GM04504 (cell line): ENCODE measurements at places on chromosomes 13 and 19.

DNA sequence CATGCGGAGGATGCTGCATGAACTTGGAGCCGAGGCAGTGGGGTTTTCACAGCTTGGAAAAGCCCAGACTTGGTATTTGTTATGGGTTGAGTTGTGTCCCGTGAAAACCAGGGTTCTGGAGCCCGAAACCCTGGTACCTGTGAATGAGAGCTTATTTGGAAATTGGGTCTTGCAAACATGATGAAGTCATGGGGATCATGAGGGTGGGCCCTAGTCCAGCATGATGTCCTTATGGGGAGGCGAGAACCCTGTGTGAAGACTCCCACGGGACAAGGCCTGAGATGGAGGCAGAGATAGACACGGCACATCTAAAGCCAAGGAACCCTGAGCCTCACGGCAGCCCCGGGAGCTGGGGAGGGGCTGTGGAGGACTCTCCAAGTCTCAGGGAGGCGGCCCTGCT is 82.3 kb downstream of the ANKRD10 start:
- DNase-seq: no peak

DNA sequence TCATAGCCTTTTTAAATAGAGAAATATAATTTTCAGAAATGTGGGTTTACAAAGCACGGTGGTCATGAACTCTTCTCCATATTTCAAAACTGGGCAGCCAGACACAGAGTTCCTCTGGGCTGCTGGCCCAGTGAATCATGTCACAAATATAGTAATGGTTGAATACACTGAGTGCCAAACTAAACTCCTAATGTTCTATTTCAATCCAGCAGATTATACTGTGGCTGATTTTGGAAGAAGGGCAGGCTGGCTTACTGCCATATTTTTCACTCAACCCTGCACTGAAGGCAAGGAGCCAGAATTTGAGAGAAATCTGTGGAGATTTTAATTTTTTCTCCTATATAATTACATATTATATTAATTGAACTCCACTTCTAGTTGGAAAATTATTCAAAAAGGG is 17.0 kb upstream of the PRR20A start:
- no peak for DNase-seq

- no peak for DNase-seq
Observed at GRCh38 chr19:54271106-54271505, 9.8 kb downstream of the LILRB2 start.

DNA sequence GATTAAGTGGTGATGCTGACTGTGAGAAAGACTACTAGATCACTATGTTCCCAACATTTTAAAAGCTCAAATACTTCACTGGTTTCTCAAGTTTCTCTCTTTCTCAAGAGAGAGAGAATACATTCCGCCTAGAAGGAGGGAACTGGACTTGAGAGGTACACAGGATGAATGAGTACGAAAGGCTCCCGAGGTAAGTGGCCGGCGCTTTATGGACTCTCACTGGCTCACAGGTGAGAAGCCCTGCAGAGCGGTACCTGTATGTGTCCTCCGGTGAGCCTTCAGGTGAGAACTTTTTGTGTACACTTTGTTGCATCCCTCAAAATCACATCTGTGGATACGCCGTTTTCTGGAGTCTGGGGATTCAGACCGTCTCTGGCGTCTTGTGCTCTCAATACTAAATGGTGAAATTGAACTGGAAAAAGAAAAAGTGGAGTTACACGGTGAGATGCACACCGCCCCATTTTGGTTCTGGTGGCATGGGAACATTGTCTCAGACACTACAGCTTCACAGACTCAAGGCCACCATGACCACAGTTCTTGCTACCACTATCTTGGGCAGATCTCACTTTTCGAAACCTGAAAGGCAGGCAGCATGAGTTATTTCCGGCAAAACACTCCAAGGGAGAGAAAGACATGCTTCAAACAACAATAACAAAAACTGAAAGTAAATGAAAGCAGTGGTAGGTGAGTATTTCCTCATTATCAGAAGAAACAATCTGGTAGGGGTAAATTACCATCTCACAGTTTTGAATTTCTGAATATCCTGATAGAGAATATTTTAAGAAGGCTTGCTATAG is 418.9 kb downstream of the KLF12 start:
- no peak for DNase-seq

- no peak for DNase-seq
Observed at GRCh38 chr19:31510635-31511034, 161.4 kb upstream of the TSHZ3 start.

GRCh38 chr19:51127755-51128154 is 3.0 kb downstream of the SIGLEC9 start:
- no peak for DNase-seq

DNA sequence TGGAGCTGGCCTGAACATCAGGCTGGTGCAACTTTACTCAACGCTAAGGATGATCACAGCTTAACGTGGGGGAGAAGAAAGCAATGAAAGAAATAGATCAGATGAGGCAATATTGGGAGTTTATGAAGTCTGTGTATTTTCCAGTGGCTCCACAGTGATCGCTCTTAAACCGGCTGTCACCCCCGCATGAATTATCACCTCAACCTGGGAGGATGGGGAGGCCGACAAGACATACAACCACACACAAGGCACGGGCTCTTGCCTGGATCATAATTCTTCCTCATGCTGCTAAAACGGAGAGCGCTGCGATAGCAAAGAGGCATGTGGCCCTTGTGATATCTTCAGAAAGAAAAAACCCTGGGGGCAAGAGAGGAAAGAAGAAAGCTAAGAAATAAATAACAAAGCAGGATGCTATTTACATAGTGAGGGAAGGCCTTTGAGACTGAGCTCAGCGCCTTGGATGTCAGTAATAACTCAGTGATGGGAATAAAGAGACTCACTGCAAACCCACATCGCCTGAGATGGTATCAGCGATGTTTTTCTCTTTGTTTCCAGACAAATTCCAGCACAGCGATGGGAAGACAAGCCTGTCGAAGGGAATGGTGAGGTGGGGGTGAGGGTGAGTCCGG is 19.1 kb upstream of the CHST8 start:
- no peak for DNase-seq

- no peak for DNase-seq
Observed at GRCh38 chr19:584240-585001, 5.3 kb upstream of the HCN2 start.

DNA sequence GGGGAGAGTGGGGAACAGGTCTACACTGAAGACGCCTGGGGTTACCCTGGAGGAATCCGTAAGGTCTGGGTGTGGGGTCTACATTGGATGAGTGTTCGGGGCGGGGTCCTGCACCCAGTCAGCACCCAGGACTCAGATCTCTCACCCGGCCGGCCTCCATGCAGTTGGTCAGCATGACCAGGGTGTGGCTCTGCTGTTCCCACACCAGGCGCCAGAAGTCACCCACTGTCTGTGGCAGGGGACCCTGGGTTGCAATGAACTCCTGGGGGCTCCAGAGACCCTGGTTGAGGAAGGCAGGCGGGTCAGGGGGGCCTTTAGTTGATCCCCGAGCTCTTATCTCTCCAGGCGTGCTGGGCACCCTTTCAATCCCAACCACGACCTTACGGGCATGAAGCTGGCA is 6.0 kb upstream of the SYT5 start:
- no peak for DNase-seq

- no peak for DNase-seq
Observed at GRCh38 chr19:18477042-18477779, 39.3 kb upstream of the ISYNA1 start.

- DNase-seq: peak; percentile 95
Observed at GRCh38 chr13:113928685-113929627, 44.9 kb downstream of the C13orf46 start.

GRCh38 chr19:48646001-48646721 is at the start of gene CA11:
CA11 (minus strand) TSS chr19:48646187; CDS start chr19:48645632, 555 bp downstream.
- no peak for DNase-seq

GRCh38 chr19:2047449-2048103 is 3.5 kb downstream of the MKNK2 start:
- DNase-seq: no peak

DNA sequence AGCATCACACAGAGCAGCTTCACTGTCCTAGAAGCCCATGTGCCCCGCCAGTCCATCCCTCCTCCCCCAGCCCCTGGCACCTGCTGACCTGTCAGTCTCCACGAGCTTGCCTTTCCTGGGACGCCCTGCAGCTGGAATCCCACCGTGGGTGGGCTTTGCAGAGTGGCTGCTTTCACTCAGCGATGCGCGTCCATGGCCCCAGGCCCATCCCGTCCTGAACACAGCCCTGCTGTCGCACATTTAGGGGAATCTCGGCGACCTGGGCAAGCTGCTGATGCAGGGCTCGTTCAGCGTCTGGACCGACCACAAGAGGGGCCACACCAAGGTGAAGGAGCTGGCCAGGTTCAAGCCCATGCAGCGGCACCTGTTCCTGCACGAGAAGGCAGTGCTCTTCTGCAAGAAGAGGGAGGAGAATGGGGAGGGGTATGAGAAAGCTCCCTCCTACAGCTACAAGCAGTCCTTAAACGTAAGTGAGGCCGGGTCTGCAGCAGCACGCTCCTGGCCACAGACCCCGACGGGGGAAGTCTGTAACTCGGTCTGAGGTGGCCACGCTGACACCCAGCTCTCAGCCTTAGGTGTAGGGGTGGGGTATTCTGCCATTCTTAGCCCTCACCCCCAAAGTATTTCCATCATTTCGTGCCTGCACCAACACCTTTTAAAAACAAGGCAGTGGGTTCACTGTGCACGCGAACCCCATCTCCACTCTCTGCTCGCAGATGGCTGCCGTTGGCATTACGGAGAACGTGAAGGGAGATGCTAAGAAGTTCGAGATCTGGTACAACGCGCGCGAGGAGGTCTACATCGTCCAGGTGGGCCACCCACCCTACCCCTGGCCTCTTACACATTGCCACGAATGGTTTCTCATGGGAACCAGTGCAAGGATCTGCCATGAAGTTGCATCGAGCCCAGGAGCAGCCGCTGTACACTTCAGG is 18.3 kb upstream of the F7 start:
- DNase-seq: no peak

DNA sequence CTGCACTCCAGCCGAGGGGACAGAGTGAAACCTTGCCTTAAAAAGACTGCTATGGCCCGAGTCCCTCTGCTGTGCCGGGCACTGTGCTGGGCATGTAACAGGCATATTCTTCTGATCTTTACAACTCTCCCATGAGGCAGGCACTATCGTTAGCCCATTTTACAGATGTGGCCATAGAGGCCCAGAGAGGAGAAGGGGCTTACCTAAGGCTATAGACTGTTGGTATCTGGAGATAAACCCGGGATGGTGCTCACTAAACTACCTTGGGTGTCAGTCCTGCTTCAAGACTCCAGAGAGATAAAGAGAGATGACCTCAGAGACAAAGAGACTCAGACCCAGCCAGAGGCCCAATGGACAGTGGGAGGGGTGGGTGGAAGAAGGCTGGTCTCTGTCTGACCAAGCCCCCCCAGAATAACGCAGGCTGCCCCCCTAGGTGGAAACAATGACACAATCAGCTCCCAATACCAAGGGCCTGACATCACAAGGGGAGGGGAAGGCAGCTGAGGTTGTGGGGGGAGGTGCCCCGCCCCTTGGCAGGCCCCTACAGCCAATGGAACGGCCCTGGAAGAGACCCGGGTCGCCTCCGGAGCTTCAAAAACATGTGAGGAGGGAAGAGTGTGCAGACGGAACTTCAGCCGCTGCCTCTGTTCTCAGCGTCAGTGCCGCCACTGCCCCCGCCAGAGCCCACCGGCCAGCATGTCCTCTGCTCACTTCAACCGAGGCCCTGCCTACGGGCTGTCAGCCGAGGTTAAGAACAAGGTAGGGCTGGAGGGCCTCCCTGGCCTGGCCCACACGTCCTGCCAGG is at the start of gene CNN1:
CNN1 (plus strand) TSS at position 620 of the 805 bp plus-strand sequence; CDS start at position 697, 77 bp downstream.
- no peak for DNase-seq

DNA sequence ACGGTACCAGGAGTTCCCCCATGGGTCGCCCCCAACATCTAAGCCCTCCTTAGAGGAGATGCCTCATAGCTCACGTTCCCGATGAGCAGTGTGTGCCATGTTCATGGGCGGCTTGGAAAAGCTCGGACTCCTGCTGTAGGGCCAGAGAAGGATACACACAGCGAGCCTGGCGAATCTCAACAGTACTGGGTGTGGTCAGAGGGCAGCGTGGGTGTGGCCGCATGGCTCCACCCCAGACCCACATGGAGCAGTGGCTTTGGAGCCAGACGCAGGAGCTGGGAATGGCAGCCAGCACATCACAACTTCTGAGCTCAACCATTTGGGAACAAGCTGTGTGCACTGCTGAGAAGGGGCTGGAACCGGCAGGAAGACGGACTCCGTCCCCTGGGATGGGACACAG is 15.6 kb downstream of the CAPS start:
- DNase-seq: no peak

GRCh38 chr13:72316716-72317115 is 410.7 kb downstream of the MZT1 start:
- no peak for DNase-seq

DNA sequence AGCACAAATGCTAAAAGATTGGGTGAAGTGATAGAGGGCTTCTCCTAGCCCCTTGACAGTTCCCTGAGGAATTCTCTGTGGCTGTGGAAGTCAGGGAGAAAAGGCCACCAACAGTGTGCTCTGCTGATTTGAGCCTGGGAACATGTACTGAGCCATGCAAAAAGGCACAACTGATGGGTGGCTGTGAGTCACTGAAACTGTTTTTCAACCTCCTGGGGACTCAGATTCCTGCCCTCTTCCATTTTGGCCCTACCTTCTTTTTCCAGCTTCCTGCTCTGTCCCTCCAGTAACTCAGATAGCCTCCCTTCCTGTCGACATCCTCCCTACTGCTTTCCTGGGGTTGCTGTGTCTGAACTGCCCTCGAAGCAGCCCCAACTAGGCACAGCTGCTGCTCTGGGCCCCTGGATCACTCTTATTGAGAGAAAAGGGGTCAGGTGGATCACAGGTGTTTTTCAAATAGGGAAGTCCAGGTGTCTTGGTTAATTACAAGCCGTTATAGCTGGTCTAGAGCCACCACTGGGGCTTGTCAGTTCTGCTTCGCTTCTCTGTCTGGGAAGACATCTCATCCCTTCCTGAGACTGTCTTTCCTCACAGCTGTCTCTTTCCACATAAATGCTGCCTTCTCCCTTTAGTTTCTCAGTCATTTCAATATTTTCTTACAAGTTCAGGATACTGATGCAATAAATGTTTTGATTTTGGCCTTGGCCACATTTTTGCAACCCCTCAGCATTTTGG is 13.7 kb downstream of the FAM124A start:
- DNase-seq: no peak

- DNase-seq: no peak
Observed at GRCh38 chr13:41848435-41849255, 112.3 kb downstream of the VWA8 start.

DNA sequence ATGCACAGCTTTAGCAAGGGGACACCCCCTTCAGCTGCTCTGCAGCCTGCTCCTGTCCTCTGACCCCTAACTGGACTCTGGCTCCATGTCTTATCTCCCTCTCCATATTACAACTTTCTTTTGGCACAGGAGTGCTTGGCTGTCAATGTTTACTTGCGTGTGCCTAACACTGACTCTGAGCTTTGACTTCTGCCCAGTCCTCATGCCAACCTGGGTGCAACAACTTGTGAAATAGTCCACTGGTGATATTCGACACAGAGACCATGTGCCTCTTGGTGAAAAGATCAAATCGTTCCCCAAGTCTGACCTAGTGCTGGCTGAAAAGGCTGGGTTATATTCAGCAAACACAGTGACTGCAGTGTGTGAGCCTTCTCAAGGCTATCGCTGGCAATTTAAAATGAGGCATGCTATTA is 34.1 kb upstream of the KLF12 start:
- no peak for DNase-seq
